ENCODE measurements at places on chromosomes 12 and 14.

- no peak for DNase-seq
These were observed 153.4 kb downstream of the FUT8 start for GRCh38 chr14:65565948-65566347.

- no peak for DNase-seq
These were observed 119.0 kb upstream of the RASSF8 start for GRCh38 chr12:25839470-25839869.

- DNase-seq = no peak
These were observed 16.1 kb downstream of the ISCA2 start for GRCh38 chr14:74509587-74510222.

GRCh38 chr12:47940773-47941474 lies 22.5 kb upstream of the TMEM106C start:
- DNase-seq = no peak

GRCh38 chr12:11764837-11765236 lies 115.4 kb downstream of the ETV6 start:
- DNase-seq = no peak

DNA sequence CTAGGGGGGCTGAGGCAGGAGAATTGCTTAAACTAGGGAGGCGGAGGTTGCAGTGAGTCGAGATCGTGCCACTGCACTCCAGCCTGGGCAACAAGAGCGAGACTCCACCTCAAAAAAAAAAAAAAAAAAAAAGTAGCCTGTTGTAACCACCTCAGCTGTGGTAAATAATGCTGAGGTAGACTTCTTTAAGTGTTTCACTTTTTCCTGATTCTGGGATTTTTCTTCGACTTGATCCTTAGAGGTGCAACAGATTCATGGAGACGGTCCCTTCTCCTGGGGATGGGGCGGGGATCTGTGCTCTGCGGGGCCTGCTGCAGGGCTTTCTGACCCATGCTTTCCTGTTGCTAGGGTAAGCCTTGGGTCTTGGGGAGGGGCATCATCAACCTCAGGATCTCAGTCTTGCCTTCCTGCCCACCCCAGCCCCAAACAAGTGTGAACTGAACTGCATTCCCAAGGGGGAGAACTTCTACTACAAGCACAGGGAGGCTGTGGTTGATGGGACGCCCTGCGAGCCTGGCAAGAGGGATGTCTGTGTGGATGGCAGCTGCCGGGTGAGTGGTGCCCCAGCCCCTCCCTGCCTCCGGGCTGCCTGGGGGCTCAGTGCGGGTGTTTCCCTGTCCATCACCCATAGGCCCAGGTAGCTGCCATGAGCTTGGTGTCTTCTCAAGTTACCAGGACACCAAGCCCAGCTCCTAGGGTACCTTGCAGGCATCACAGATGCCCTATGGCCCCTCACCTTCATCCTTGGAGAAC lies 12.4 kb downstream of the PAPLN start:
- DNase-seq = no peak

DNA sequence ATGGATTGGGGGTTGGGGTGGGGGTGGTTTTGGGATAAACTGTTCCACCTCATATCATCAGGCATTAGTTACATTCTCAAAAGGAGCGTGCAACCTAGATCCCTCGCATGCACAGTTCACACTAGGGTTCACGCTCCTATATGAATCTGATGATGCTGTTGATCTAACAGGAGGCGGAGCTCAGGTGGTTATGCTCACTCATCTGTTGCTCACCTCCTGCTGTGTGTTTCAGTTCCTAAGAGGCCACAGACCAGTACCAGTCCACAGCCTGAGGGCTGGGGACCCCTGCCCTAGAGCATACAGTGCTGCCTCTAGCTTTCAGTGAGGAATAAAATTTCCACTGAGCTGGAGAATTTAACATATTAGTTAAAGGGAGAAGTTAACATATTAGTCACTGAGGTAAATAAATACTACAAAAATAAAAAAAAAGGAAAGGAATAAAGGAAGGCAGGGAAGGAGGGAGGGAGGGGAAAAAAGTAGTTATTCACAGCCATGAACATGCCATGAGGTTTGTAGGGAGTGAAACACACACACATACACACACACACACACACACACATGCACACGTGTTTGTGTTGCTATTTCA lies 612.7 kb upstream of the TBX3 start:
- no peak for DNase-seq

GRCh38 chr12:34363050-34363673 lies 340.9 kb downstream of the ALG10 start:
- no peak for DNase-seq

DNA sequence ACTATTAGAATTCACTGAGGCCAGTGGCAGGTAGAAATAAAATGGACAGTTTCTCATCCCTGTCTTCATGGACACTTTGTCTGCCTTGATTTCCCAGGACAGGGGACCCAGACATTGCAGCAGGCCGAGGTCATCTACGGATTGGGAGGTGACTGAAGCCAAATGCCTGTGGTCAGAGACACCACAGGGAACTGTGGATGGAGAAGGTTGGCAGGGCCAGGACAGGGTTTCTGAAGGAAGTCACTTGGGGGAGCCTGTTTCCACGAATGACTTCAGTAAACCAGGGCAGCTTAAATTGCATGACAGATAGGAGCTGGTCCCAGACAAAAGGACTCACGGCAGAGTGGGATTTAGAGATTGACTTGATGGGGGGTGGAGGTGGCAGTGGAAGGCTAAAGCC lies 224.9 kb downstream of the NTF3 start:
- DNase-seq = no peak

- DNase-seq = no peak
These were observed 56.8 kb upstream of the RIC8B start for GRCh38 chr12:106717673-106718072.

GRCh38 chr14:49598189-49598484 lies 603 bp upstream of the LRR1 start:
- no peak for DNase-seq
